ENCODE measurements at places on chromosomes 2 and 18.
A peak's percentile ranks its signal among the peaks of the same experiment; 100 is the strongest.

DNA sequence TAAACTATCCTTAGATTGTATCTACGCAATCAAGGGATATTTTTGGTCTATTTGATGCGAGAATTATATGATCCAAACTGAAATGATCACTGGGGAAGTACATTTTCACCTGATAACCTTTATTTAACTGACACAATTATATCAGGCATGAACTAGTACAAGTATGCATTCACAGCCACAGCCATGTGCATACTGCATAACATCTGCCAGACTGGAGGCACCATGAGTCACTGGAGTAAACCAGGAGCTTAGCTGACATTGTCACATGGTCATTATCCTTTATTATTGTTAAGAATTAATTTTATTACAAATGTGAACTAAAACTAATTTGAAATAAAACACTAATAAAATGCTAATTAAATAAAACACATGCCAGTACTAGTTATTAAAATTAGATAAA lies 1127.1 kb downstream of the DPP10 start:
- DNase-seq, result no peak

DNA sequence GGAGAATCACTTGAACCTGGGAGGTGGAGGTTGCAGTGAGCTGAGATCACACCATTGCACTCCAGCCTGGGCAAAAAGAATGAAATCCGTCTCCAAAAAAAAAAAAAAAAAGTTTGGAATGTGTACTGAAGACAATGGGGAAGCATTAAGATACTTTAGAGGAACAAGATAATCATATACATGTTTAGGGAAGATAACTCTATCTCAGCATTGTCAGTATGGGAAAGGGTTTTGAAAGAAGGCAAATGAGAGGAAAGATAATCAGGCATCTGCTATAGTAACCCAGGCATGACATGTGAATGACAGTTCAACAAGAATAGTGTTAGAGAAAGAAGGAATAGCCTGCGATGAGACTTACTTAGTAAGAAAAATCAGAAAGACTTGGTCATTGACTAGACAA lies 112.0 kb downstream of the ATAD2B start:
- DNase-seq, result no peak

DNA sequence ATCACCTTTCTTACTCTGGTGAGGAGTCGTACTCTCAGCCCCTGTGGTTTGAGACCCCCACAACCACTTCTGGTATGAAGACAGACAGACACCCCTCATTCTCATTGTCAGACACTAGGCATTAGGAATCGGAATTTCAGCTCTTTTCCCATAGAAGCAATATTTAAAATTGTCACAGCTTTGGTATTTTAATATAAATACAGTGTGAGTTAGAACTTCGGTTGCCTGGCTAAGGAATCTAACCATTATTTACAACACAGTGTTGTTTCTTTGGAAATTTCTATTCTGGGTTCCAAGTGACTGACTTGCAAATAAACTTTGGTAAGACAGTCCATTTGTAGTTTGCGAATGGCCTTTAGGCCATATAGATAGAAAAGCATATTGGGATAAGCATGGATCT lies 318.1 kb downstream of the PARD3B start:
- no peak for DNase-seq

DNA sequence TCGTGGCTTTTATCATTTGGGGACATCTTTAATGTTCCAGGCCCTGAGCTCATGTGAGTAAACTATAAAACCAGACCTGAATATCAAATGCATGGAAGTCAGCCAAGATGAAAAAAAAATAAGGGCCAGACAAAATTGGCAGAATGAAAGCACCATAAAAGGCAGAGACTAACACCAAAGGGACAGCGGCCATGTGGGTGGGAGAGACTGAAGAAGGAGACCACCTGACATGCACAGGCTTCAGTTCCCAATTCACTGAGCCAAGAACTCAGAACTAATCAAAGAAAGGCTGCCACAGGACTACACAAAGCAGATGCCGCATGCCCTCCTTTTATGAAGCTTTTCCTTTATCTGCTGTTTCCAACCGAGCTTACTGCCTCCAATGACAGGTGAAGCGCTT lies 267.1 kb downstream of the RAD51AP2 start:
- no peak for DNase-seq

- DNase-seq, result no peak
Observed at GRCh38 chr18:38611036-38611964, 1045.7 kb upstream of the CELF4 start.

- DNase-seq, result no peak
Observed at GRCh38 chr2:121501554-121501953, 29.1 kb upstream of the RNU4ATAC start.

DNA sequence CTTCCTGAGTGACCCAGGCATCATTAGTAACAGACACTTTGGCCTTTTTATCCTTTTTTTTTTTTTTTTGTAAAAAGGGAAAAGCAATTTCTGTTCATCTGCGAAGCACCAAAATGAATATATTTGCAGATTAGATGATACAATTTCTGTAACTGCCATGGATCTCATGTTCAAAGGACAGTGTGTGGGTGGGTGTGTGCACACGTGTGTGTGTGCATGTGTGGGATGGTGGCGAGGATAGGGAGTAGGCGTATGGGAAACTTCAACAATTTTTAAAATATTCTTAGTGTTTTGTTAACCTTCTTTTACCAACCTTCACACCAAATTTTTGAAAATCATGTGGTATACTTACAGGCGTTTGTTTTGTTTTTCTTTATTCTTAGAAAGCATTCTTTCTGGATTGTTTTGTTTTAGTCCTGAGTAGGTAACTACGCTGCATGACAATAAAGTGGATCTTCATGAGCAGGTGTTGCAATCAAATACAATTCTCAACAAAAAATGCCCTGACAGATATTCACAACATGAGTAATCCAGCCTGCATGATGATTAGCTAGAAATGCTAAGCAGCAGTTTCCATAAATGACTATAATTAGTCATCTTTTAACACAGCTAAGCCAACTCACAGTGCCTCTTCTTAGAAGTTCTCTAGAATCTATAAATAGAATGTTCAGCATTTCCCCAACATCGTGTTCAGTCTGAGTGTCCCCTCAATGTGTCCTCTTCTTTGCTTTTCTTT lies 53.5 kb upstream of the RMDN2 start:
- peak; percentile 43 for DNase-seq

GRCh38 chr2:44713170-44713569 lies 228.3 kb upstream of the SIX3 start:
- no peak for DNase-seq

DNA sequence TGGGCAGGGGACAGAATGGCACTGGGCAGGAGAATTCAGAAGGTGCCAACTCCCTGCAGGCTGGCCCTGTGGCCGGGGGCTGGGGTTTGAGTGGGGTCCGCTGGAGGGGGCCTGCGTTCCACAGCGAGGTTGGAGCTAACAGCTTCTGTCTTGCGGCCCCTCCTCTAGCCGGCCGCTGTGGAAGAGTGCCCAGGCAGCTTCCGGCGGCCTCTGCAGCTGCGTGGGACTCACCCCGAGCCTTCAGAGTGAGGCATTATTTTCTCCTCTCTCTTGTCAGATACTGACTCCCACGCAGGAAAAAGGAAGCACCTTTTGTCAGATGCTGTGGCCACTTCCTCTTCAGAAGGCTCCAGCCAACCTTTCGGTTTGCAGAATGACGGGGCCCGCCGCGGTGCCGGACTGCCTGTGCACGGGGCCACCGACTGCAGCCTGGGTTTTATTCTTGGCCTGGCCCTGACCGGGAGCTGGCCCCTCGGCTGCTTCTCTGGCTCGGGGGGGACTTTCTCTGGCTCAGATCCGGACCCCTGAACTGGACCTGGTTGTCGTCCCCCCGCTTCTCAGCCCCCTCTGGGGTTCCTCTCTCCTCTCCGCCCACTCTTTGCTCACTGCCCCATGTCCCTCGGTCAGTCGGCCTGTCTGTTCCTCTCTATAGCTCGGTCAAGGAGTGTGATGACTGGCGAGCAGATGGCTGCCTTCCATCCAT lies 40.1 kb downstream of the ARHGAP25 start:
- DNase-seq, result peak; percentile 95

- no peak for DNase-seq
Observed at GRCh38 chr2:204251998-204252376, 293.3 kb upstream of the PARD3B start.

DNA sequence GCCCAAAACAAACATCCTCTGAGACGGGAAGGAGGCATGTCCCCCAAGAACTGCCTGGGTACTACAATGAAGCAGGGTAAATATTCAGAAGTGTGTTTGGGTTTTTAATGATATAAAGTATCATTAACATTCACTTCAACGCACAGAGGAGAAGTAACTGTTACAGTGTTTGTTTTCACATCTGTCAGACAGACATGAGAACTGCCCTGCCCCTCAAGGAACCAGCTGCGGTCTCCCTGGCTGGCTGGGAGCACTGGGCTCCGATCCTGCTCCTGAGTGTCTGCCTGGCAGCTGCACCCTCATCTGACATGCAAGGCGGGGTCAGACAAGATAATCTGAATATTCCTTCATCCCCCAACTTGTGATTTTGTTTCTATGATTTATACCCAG lies 75.6 kb downstream of the MBP start:
- no peak for DNase-seq

DNA sequence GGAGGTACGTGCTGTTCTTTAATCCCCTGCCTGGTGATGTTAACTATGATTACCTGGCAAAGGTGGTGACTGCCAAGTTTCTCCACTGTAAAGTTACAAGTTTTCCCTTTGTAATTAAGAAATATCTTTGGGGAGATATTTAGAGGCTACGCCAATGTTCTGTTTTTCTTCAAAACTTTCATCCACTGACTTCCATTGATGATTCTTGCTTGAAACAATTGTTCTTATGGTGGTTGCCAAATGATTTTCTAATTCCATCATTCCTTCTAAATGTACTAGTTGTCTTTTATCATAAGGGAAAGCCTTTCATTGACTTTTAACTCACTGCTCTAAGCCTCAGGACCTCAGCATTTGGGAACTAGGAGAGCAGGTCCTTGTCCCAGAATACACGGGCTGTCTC lies 205.5 kb downstream of the SMAD7 start:
- no peak for DNase-seq

GRCh38 chr2:231069379-231070054 lies 12.8 kb downstream of the PSMD1 start:
- peak; percentile 41 for DNase-seq

- no peak for DNase-seq
Observed at GRCh38 chr2:238391042-238391689, 35.6 kb upstream of the ASB1 start.

DNA sequence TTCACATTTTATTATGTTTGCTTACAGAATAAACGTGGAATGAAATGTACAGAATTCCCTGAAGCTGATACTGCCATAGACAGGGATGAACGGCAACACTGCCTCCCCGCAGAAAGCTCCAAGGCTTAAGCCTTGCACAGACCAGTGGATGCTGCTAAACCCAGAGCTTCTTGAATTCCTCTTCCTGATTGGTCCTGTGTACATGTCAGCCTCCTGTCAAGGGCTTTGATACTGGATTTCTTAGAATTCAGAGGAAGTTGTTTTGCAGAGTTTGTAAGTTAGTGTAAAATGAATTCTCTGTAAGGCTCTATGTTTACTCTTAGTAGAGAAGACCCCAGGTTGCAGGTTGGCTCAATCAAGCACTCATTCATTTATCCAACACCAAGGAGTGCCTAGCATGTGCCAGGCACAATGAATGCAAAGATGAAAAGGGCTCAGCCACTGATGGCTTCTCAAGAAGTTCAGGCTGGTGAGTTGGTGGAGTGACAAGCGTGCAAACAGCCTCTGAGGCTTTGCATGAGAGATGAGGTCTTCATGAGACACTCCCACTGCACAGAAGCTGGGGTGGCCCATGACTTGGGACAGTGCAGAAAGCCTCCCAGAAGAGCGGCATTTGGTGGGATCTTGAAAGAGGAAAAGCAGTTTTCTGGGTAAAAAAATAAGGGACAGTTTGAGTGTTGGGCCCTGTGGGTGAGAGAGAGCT lies 50.4 kb downstream of the ACKR3 start:
- no peak for DNase-seq

DNA sequence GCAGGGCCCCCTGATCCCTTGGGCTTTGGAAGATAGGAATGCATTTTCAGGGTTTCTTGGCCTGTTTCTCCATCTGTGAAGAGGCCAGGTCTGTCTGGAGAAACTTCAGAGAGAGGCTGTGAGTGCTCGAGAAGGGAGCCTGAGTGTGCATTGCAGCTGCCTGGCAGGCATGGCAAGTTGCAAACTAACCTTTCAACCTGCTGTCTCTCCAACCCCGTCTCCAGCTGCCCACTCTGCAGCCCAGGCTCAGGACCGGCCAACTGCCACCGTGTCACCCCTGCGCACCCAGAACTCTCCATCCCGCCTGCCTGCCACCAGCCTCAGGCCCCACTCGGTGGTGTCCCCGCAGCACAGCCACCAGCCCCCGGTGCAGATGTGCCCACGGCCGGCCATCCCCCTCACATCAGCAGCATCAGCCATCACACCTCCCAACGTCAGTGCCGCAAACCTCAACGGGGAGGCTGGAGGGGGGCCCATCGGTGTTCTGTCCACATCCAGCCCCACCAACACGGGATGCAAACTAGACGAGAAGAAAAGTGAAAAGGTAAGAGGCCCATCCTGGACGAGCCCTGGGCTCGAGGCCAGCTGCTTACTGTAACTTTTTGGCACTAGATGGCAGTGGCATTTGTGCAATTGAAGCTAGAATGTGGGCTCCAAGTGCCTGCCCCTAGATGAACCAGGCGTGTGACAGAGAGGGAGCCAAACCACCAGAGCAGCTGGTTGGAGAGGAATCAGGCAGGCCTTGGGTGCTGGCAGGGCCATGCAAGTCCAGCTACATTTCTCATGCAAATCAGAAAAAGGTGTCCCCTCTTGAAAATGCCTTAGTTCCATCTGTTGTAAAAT lies 164.6 kb downstream of the SEPTIN10 start:
- no peak for DNase-seq

GRCh38 chr2:127012215-127012614 lies 94.7 kb downstream of the BIN1 start:
- no peak for DNase-seq

- no peak for DNase-seq
Observed at GRCh38 chr2:47616506-47616905, 166.4 kb upstream of the MSH6 start.

DNA sequence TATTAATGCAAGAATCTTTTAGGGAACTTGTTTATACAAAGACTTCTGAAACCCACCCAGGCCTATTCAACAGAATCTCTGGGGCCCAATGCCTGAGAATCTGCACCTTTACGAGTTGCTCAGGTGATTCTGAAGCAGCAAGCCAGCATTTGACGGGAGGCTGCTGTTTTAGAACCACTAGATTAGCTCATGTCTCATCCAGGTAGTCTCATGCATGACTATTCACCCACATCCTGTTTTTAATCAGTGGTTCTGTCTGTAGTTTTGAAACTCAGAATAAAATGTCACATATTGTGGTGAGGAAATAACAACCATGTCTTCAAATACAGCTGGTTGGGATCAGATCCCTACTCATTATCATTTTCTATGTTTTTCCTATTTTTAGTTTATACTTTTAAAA lies 39.5 kb downstream of the CYTIP start:
- no peak for DNase-seq

GRCh38 chr2:148484066-148484465 lies 160.5 kb upstream of the EPC2 start:
- no peak for DNase-seq
